Hepatocyte (in vitro differentiated cells): ENCODE measurements at places on chromosomes 3 and 15. TPM values are rescaled to one million over a fixed set of nuclear protein-coding genes. Genes with fewer than 3 reads are reported as not detected.

DNA sequence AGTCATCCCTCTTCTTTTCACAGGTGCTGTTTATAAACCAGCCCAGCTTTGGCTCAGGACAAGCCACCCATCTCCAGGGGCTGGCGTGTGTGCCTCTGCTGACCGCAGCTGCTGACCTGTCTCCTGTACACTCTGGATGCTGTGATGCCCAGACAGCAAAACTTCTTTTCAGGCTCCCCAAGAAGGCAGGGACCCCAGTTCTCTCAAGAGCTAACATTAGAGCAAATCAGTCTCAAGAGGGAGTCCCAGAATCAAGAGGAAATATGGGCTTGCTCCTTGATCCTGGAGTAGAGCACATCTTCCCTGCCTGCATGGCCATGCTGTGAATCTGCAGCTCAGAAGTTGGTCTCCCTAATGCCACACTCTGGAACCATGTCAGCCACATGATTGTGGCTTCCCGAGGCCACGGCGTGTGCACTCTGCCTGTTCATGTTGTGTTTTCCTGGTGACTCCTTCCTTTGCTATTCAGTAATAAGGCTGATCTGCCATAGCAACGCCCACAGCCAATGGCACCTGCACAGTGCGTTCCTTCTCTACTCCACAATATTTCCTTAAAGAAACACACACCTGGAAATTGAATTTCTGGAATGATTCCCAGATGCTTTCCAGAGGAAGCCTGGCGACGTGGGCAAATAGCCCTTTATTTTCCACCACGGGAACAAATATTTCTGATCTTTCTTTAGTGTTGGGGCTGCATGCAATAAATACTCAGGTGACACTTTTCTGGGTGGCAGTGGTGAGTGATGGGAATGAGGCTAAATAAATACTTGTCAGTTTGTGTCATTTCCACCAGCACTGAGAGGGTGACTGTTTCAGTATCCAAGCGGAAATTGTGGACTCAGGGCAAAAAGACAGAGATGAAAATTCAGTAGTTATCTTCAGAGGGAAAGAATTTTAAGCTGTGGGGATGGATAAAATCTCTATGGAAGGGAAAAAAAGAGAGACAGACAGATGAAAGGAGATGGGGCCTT, 21.9 kb upstream of the THSD4 start:
- no peak overlapping the region for H3K4me3 ChIP-seq
- no peaks in the 10 kb centered on the region for H3K27me3 ChIP-seq
- H3K27ac ChIP-seq, result no peak overlapping the region
- DNase-seq, result peak; percentile 31
- H3K36me3 ChIP-seq, result no peaks in the 10 kb centered on the region

GRCh38 chr3:9879830-9880549, at the start of gene CIDEC:
Gene CIDEC (minus strand): TSS chr3:9880253. CDS start chr3:9878486, 1,767 bp downstream.
- no peak within 1 kb of the TSS for H3K4me3 ChIP-seq
- no peak for DNase-seq
- no peaks in the 10 kb centered on the region for H3K36me3 ChIP-seq
- peak within 1 kb of the TSS; percentile 91 for H3K27ac ChIP-seq

Gene CCK
- total RNA-seq, result 0.97 TPM in 1 of 2 replicates, not detected in the other

Gene TUSC7
- total RNA-seq, result not detected in 2 replicates

- peaks cover 13% of the 10 kb centered on the region for H3K4me1 ChIP-seq
- peak overlapping the region; percentile 60 for H3K27ac ChIP-seq
- no peaks in the 10 kb centered on the region for H3K27me3 ChIP-seq
Observed at GRCh38 chr3:72571638-72572114, 276.6 kb downstream of the SHQ1 start.

Gene EIF4A2
- total RNA-seq, result 558 and 589 TPM in 2 replicates

GRCh38 chr3:89527736-89528305, 420.4 kb downstream of the EPHA3 start:
- H3K36me3 ChIP-seq, result no peaks in the 10 kb centered on the region
- H3K4me1 ChIP-seq, result no peaks in the 10 kb centered on the region
- no peak overlapping the region for H3K4me3 ChIP-seq

DNA sequence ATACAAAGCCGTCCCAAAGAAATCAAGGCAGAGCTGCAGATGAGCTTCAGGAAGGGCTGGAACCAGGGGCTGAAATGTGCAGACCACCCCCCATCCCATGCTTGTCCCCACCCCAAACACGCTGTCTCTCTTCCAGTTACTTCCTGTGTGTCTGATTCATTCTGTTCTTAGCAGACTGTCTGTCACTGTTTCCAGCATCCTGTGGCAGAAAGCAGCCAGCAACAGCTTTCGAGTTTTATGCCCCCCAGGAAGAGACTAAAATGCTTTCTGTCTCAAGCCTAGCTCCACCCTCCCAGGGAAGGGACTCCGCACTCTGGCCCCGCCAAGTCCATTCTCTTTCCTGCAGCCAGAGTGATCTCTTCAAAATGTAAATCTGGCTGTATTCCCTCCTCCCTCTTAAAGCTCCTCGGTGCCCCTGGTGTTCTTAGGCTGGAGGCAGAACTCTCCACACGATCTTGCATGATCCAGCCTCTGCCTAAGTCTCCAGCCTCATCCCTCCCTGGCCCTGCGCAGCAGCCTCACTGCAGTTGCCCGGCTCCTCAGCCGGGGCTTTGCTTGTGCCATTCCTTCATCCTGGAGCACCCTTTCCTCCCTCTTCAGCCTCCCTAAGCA, 41.5 kb downstream of the HRH1 start:
- H3K36me3 ChIP-seq, result no peaks in the 10 kb centered on the region
- H3K27me3 ChIP-seq, result peaks cover 3% of the 10 kb centered on the region
- DNase-seq, result peak; percentile 41
- H3K4me1 ChIP-seq, result peaks cover 23% of the 10 kb centered on the region
- H3K4me3 ChIP-seq, result no peak overlapping the region

GRCh38 chr3:117399311-117400078, 689.9 kb downstream of the TUSC7 start:
- no peaks in the 10 kb centered on the region for H3K36me3 ChIP-seq
- no peaks in the 10 kb centered on the region for H3K27me3 ChIP-seq
- no peak for DNase-seq
- H3K27ac ChIP-seq, result no peak overlapping the region
- no peak overlapping the region for H3K4me3 ChIP-seq
- H3K4me1 ChIP-seq, result peaks cover 25% of the 10 kb centered on the region

DNA sequence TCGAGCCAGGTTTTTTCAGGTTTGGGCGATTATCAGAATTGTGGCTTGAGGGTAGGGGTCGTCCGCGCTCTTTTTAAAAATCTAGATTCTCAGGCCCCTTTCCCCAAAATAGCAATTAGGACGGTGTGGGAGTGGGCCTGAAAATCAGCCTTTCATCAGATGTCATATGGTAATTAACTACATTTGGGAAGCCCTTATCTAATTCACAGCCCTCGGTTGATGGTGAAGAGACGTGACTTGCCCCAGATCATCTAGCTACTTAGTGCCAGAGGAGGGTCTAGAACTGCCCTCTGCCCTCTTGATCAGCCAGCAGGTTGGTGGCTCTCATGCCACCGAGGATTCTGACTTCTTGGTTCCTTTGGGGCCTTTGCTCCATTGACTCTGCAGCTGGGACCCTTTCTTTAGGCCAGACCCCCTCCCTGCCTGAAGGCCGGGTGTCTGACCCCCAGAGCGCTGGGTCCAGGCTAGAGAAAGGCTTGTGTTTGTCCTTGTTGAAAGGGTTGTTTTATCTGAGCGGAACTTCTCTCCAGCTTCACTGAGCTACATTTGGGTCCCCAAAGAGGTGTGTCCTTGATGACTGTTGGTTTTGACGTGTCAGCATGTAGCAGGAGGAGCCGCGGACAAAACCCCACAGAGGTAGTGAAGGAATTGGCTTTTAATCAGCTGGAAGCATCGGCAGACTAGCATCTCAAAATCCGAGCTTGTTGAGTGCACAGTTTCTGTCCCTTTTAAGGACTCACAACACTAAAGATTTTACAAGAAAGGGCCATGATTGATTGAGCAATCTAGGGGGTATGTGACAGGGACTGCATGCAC, 857 bp downstream of the AEN start:
- H3K4me1 ChIP-seq, result peaks cover 7% of the 10 kb centered on the region
- DNase-seq, result peak; percentile 45
- H3K4me3 ChIP-seq, result peak overlapping the region; percentile 62
- H3K36me3 ChIP-seq, result no peaks in the 10 kb centered on the region
- H3K27me3 ChIP-seq, result no peaks in the 10 kb centered on the region

DNA sequence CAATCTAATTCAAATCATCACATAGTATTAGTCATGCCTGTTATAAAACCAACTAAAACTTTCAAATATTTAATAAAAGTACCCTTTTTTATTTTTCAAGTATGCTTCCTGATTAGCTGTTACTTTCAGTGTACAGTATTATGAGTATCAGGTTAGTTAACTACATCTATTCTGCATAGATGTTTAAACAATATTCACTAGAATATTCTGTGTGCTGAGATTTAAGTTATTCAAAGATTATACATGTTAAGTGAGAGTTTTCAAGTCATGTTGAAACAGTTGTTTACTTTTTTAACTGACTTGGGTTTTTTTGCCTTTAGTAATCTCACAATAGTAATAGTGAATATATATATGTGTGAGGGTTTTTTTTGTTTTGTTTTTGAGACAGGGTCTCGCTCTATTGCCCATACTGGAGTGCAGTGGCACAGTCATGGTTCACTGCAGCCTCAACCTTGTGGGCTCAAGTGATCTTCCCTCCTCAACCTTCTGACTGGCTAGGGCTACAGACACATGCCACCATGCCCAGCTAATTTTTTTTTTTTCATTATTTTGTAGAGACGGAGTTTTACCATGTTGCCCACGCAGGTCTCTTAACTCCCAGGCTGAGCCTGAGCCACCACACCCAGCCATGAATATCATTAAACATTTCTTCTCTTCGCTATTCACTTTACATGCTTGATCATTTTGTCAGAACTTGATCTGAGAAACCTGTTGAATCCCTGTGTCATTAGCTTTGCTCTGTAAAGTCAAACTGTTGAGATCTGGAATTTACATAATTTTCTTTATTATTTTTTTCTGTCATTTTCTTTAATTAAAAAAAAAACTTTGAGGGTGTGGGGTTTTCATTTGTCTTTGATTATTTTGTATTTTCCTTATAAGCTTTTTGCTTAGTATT, 286.2 kb upstream of the UBE2E1 start:
- peaks cover 5% of the 10 kb centered on the region for H3K4me1 ChIP-seq
- no peak for DNase-seq
- H3K4me3 ChIP-seq, result no peak overlapping the region
- H3K36me3 ChIP-seq, result no peaks in the 10 kb centered on the region
- H3K27ac ChIP-seq, result no peak overlapping the region

DNA sequence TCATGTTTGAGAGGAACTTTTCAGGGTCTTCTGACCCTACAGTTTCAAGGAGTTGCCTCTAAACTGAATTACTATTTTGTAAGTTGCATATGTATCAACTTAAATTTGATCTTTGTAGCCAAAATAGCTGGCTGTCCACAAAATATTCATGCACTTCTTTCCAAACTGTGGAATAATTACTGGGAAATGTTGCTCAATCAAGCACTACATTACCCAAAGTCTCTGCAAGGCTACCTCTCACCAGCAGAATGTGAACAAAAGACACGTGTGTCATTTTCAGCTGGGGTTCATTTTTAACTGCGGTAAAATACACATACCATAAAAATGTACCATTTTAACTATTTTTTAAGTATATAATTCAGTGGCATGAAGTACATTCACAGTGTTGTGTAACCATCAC, 320.4 kb downstream of the CTNNB1 start:
- DNase-seq, result no peak
- no peak overlapping the region for H3K4me3 ChIP-seq
- H3K27ac ChIP-seq, result no peak overlapping the region
- no peaks in the 10 kb centered on the region for H3K4me1 ChIP-seq

Gene DOCK3
- total RNA-seq, result 0.77 and 0.88 TPM in 2 replicates

GRCh38 chr15:70559265-70560239, 203.8 kb downstream of the UACA start:
- H3K27me3 ChIP-seq, result no peaks in the 10 kb centered on the region
- no peak overlapping the region for H3K27ac ChIP-seq
- no peaks in the 10 kb centered on the region for H3K36me3 ChIP-seq
- no peak overlapping the region for H3K4me3 ChIP-seq
- peaks cover 11% of the 10 kb centered on the region for H3K4me1 ChIP-seq

Gene DAZL
- total RNA-seq, result 0.33 TPM in 1 of 2 replicates, not detected in the other

Gene HIGD2B
- not detected in 2 replicates for total RNA-seq

Gene EPHB3
- 5.2 and 11.0 TPM in 2 replicates for total RNA-seq

DNA sequence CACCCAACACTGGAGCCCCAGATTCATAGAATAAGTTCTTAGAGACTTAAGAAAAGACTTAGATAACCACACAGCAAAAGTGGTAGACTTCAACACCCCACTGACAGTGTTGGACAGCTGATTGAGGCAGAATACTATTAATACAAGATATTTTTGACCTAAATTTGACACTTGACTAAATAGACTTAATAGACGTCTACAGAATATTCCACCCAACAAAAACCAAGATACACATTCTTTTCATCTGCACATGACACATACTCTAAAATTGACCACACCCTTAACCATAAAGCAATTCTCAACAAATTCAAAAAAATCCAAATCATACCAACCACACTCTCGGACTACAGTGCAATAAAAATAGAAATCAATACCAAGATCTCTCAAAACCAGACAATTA, 179.8 kb upstream of the TPM1 start:
- H3K27me3 ChIP-seq, result no peaks in the 10 kb centered on the region
- no peak overlapping the region for H3K27ac ChIP-seq
- H3K36me3 ChIP-seq, result no peaks in the 10 kb centered on the region
- no peak overlapping the region for H3K4me3 ChIP-seq

- H3K36me3 ChIP-seq, result no peaks in the 10 kb centered on the region
- peak overlapping the region; percentile 25 for H3K27ac ChIP-seq
- no peaks in the 10 kb centered on the region for H3K27me3 ChIP-seq
- H3K4me1 ChIP-seq, result peaks cover 49% of the 10 kb centered on the region
- H3K4me3 ChIP-seq, result no peak overlapping the region
Observed at GRCh38 chr3:73611176-73611575, 13.6 kb downstream of the PDZRN3 start.

Gene CRYGS
- total RNA-seq, result 0.92 and 1.9 TPM in 2 replicates

Gene SAMD7
- total RNA-seq, result not detected in 2 replicates

DNA sequence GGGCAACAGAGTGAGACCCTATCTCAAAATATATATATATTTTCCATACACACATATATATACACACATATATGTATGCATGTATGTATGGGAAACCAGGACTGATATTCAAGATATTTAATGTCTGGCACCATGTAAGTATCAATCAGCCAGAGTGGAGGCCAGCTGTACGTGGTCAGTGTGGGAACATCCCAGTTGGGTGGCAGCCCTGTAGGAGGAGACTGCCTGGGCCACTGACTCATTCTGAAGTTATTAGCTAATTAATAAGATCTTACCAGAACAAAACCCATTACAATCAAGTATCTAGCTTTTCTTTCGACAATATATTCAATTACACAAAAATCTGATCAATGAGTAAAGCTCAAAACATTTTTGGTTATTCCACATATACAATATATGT, 85.1 kb upstream of the OCA2 start:
- H3K27me3 ChIP-seq, result no peaks in the 10 kb centered on the region
- no peak for DNase-seq
- no peak overlapping the region for H3K27ac ChIP-seq
- no peaks in the 10 kb centered on the region for H3K4me1 ChIP-seq
- no peaks in the 10 kb centered on the region for H3K36me3 ChIP-seq
- H3K4me3 ChIP-seq, result no peak overlapping the region

- H3K4me1 ChIP-seq, result peaks cover 3% of the 10 kb centered on the region
- H3K36me3 ChIP-seq, result no peaks in the 10 kb centered on the region
- H3K4me3 ChIP-seq, result no peak overlapping the region
- no peak overlapping the region for H3K27ac ChIP-seq
- no peaks in the 10 kb centered on the region for H3K27me3 ChIP-seq
Observed at GRCh38 chr15:71341811-71342550, 226.7 kb downstream of the THSD4 start.
